Neuronal stem cell (in vitro differentiated cells): ENCODE measurements at places on chromosomes 11 and 22.

GRCh38 chr11:96105197-96105895 is 181.4 kb upstream of the MTMR2 start:
- DNase-seq, result no peak

DNA sequence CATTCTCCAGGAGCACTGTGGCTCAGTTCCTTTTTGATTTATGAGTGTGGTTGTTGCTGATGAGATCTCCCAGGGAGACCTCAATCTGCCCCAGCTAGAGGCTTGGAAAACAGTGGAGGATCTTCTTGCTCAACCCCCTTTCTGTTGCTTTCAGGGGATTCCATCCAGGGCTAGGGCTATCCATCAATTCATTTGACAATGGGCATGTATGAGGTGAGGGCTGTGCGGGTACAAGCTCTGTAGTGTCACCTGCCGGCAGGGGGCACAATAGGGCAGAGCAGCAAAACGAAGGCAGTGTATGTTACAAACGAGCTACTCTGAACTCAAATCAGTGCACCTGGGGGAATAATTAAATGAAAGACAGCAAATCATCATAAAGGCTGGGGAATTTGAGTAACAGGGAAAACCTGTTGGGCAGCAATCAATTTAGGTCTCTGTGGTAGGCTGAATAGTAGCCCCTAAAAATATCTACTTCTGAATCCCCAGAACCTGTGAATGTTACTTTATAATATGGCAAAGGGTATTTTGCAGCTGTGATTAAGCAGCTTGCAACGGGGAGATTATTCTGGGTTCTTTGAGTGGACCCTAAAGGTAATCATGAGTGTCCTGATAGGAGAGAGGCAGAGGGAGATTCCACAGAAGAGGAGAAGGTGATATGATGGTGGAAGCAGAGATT is 170.3 kb upstream of the ZBED5 start:
- peak; percentile 48 for DNase-seq

DNA sequence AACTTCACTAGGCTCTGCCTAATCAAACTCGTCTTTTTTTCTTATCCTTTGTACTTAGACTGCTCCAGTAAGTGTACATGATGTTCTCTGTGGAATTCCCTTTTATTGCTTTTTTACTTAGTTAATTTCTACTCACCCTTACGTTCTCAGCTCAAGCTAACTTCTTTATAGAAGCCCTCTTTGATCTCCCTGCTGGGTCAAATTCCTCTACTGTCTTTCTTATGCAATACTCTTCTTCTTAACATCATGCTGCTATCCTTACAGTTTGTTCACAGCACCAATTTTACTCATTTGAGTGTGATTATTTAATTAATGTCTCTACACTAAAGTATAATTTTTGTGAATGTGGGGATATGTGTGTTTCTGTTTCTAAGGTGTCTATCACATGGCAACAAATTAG is 498.3 kb downstream of the CNTN5 start:
- DNase-seq, result no peak

- no peak for DNase-seq
These were observed 5.9 kb upstream of the TP53AIP1 start for GRCh38 chr11:128948583-128948982.

DNA sequence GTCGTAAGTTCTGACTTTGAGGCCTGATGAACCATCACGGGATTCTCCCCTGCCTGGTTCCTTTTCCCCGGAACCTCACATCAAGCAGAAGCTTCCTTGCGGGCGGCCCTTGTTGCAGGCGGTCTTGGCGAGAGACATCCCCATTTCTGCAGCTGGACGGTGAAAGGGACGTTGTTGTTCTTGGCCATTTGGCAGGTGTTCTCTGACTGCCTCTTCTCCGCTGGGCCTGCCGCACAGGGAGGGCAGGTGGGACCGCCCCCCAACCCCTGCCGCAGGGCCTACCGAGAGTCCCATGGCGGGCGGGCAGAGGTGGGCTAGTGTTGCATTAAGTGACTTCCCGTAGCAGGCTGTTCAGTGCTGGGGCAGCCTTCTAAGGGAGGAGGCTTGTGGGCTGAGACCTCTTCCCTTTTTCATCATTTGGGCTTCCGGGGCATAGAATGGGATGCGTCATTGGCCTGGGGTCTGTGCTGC is 26.9 kb upstream of the GRAMD4 start:
- no peak for DNase-seq

DNA sequence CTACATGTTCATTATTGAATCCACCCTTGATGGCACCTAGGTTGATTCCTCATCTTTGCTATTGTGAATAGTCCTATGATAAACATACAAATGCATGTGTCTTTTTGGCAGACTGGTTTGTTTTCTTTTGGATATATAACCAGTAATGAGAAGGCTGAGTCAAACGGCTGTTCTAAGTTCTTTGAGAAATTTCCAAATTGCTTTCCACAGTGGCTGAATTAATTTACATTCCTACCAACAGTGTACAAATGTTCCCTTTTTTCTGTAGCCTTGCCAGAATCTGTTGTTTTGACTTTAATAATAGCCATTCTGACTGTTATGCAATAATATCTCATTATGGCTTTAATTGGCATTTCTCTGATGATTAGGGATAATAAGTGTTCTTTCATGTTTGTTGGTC is 184.9 kb downstream of the CASP12 start:
- DNase-seq, result no peak

DNA sequence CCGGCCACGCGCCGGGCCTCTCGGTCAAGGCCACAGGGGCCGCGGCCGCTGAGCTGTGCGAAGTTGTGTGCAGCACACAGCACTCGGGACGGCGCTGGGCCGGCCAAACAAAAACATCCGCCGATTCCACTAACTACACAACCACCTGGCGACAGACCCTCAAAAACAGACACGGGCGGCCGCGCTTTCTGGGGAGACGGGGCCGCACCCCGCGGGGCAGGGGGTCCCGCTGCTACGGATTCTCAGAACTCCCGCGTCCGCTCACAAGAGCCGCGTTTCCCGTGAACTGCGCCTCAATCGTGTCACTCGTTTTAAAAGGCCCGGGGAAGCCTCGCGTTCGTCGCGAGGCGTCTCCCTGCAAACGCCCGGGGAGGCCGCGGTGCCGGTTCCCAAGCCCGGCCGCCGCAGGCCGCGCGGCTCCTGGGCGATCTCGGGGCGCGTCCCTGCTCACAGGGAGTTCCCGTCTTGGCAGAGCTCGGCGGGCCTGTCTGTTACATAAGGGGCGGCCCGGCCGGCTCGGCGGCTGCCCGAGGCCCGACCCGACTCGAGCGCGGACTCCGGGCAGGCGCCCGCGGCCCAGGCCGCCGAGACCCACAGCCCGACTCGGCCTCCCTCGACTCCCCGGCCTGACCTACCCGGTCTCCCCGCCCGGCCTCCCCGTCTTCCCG is 936 bp downstream of the BRD1 start:
- no peak for DNase-seq

DNA sequence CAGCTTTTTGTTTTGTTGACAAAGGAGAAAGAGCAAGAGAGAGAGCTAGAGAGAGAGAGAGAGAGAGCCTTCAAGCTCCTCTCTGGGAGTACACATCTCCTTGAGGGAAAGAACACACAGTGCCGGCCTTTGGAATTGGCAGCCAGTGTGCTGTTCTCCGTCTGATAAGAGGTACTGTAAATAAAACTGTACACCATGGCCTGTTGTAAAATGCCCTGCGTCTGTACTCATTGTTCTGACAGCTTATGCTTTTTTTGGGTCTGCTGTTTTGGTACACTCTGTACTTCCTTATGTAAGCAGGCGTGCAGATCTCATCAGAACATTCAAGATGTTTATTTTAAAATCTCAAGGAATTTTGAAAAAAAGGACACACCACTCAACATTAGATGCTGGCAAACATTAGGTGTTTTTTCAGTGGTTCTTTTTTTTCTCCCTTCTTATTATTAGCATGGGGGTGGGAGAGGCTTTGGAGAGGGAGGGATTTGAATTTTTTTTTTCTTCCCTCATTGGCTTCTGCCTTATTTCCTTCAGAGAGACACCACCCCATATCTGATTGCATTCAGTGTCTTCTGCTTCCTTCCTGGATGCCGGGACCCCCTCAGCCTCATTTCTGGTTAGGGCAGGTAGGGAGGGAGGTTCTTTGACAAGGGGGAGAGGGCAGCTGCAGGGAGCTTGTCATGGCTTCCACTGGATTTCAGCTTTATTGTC is 116.8 kb upstream of the NNMT start:
- DNase-seq, result no peak

DNA sequence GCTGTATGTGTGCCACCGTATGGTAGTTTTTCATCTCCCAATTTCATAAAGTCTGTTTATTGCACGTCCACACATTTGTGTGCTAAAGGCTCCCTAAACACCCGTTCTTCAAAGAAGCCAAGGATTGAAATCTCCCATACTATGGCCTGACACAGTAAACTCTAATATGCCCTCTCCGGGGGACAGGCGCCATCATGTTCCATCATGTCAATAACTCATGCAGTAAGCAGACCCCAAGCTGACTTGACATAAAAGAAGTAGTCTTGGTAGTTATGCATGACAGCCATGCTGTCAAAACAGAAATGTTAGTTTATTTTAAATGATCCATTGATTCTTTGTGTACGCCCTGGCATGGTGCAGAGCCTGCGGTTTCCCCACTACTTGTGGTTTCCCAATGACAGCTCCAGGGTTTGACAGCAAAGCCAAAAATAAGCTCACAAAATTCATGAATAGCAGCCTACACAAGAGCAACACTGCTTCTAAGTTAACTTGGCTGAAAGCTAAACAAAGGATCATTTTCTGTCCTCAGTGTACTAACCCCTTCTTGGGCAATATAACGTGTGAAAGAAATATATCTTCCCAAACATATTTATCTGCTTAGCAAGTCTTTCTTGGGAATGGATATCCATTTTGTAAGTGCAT is 56.5 kb upstream of the CABP7 start:
- DNase-seq, result no peak

DNA sequence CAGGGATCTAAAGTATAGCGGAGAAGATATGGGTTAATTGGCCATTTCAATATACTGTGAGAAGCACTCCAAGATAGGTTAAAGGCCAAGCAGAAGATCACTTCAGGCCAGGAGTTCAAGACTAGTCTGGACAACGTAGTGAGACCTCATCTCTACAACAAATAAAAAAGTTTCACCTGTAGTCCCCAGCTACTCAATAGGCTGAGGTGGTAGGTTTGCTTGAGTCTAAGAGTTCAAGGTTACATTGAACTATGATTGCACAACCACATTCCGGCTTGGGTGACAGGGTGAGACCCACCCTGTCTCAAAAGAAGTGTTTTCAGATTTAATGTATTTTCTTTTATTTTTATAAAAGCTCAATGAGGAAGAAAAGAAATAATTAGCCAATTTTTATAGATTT is 25.4 kb downstream of the PATL1 start:
- no peak for DNase-seq

- DNase-seq, result no peak
These were observed 30.6 kb upstream of the GAL start for GRCh38 chr11:68653486-68654430.

DNA sequence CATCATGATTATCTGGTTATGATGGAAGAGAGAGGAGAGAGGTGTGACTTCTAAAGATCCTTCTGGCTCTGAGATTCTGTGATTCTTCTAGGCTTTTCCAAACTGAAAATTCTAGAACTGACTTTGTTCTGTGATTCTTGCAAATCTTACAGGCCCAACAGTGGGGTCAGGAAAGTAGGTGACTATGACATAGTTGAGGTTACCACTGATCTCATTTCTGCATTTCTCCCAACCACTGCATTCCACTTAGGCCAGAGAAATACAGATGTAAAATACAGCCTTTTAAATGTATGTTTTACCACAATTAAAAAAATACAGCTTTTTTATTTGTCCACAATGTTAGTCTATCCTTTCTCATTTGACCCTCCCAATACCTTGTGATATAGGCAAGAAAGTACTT is 83.7 kb downstream of the STIM1 start:
- no peak for DNase-seq

- DNase-seq, result no peak
These were observed 7.2 kb downstream of the SSTR3 start for GRCh38 chr22:37205046-37205445.

GRCh38 chr11:125902277-125902926 is 604 bp downstream of the PUS3 start:
- no peak for DNase-seq

DNA sequence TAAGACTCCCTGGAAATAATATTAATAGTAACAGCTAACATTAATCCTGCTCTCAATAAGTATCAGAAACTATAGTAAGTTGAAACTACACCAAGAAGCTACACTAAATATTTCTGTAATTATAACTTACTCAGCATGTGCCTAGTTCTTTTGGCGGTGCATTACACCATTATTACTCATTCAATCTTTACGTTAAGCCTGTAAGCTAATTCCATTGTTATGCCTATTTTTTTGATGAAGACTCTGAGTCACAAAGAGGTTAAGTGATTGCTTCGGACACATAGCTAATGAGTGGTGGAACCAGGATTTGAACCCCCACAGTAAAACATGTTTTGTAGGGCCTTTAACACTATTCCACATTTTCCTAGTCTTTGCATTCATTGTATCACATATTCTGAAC is 111.6 kb downstream of the RASSF10 start:
- no peak for DNase-seq

GRCh38 chr11:13449522-13449921 is 13.5 kb downstream of the BTBD10 start:
- no peak for DNase-seq

DNA sequence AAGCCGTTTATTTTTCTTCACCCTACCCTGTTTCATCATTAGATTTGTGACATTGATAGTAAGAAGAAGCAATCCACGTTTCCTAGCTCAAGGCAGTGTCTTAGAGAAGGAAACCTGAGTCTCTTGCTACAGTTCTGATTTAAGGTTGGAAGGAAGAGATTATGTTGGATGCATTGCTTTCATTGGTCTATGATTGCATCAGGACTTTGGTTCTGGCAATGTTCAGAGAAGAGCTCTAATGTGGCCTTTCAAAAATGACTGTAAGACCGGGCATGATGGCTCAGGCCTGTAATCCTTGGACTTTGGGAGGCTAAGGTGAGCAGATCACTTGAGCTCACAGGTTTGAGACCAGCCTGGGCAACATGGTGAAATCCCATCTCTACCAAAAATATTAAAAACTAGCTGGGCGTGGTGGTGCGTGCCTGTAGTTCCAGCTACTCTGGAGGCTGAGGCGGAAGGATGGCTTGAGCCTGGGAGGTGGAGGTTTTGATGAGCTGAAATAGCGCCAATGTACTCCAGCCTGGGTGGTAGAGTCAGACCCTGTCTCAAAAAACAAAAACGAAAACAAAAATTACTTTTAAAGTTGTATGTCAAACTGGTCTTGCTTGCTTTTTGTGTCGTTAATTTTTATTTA is 4.1 kb downstream of the NUCB2 start:
- DNase-seq, result no peak

DNA sequence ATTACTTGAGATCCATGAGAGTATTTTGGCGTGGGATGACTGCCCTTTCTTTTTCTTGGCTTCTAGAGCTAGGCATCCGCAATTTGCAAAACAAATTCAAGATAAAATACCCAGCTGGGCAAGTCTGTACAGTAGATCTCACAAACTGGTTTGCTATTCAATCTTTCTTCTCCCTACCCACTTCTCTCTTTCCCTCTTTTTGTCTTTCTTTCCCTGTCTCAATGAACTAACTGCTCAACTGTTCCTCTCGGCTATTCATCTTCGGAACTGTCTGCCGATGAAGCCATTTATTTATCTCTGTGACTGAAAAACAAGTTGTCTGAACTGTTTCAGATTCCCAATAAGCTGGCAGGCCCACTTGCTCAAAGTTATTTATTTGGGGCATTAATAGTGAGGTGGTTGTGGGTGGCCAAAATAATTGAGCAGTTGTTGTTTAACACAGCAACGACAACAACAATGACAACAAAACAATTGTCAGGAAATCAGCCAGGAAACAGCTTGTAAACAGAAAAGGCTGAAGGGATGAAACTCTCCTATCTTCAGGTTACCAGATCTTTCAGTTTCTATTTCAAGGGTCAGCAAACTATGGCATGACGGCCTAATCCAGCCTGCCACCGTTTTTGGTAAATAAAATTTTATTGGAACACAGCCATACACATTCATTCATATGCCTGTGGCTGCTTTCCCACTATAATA is 76.0 kb upstream of the MTMR2 start:
- no peak for DNase-seq
